CD4-positive, alpha-beta T cell treated with Interleukin-4 for 1 hour (primary cell): ENCODE measurements at places on chromosomes 5 and 9.

DNA sequence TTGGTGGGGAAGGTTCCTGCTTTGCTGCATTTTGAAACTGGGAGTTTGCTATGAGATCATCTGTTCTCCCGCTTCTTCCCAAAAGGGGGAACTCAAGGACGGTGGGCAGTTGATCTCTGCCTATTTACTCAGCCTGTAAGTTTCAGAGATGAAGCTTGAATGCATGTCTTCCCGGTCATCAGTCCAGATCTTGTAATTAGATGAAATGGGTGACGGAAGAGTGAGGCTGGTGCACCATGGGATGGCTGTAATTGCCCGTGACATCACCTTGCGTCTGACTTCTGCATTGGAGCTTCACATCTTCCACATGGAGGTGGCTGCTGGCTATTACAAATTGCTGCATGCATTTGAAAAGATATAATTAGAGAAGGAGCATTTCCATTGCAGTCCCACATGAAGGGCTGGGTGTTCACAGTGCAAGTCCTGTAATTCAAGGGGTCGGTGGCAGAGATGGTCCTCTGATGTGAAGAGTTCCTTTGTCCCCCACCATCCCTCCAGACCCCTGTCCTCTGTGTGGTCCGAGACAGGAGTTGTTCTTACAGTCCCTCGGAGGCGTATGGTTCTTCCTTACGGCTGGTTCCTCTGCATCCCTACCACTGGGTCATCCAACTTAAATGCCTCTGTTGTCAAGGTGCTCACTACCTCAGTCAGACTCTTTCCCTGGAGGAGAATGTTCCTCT lies 72.9 kb downstream of the ZNF618 start:
- DNase-seq, result no peak

GRCh38 chr5:119948162-119948561 lies 318.8 kb downstream of the FAM170A start:
- DNase-seq, result no peak

DNA sequence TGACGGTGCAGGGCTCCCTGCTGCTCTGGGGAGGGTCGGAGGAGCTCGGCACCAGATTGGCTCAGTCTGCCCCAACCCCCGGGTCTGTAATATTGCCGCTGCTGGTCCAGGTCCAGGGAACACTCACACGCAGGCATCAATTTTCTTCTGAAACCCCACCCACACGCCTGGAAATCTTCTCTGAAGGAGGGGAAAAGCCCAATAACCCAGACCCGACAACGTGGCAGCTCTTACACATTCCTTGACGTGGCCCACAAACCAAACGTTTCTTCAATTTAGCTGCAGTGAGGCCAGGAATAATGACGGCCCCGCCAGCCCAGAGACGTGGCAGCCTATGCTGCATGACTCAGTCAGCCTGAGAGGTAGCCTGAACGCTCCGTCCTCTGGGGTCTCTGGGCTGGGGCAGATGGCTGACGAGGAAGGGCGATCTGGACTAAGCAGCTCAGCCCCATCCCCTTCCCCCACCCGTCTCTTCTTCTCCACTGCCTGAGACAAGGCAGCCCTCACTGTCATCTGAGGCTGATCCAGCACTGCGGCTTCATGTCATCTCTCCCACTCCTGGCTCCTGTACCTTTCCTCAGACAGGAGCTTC lies 9.9 kb upstream of the SPARC start:
- DNase-seq, result no peak

- DNase-seq, result no peak
Measured at GRCh38 chr9:131610231-131610761, 65.0 kb downstream of the PRRT1B start.

DNA sequence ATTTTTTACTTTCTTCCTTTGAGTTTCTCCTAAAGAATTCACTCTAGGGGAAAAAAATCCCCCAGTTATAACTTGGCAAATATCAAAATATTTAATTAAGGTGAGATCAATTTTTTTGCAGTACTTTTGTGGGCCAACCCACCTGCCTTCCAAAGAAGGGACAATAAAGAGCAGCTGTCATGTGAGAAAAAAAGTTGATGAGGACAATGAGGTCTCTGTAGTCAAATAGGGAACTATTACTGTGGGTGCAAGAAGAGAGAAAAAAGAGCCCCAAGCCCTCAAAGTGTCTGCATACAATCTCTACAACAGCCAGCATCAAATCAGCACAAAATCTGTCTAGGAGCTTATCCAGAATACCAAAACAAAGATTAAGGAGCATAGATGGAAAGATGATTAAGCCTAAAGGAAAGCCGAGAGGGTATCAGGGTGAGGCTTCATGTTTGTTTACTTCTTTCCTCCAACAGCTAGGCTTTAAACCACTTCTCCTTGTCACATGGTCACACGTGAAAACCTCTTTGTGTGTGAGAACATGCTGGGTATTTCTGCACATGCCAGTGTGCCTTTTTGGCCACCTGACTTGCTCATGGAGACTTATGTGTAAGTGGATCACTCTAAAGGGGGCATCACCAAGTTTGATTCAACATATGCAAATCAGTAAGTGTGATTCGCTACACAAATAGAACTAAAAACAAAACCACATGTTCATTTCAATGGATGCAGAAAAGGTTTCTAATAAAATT lies 19.2 kb upstream of the FYB1 start:
- DNase-seq, result no peak

DNA sequence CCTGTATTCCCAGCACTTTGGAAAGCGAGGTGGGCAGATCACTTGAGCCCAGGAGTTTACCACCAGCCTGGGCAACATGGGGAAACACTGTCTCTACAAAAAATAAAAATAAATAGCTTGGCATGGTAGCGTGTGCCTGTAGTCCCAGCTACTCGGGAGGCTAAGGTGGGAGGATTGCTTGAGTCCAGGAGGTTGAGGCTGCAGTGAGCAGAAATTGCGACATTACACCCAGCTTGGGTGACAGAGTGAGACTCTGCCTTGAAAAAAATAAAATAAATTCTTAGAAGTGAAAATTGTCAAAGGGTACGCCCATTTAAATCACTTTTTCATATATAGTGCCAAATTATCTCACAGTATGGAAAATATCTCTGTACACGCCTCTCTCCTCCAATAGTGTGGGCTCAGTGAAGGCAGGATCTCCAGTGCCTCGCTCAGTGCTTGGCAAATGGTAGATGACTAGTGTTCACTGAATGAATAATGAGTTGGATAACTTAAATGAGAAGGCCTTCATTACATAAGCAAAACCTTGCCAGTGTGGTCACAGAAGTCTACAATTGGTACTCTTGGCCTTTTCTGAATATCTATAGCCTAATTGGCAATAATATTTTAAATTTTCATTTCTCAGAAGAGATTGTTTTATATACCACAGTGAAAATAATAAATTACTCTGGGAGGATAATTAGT lies 9.4 kb upstream of the CCL28 start:
- no peak for DNase-seq

DNA sequence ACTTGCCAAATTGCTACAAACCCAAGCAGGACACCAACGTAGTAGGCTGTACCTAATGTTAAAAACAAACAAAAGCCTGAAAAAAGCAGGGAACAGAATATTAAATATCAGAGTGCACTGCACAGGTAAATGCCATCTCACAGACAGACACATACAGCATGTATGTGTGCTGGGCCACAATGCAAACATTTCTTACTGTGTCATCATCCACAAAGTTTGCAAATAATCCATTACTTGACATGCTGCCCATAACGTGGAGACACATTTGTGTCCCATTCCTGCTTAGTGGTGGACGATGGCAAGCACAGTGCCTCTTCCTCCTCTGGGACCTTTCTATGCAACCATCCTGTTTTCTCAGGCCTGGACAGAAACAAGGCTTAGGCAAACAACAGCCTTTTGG lies 44.7 kb downstream of the GOLM1 start:
- no peak for DNase-seq

DNA sequence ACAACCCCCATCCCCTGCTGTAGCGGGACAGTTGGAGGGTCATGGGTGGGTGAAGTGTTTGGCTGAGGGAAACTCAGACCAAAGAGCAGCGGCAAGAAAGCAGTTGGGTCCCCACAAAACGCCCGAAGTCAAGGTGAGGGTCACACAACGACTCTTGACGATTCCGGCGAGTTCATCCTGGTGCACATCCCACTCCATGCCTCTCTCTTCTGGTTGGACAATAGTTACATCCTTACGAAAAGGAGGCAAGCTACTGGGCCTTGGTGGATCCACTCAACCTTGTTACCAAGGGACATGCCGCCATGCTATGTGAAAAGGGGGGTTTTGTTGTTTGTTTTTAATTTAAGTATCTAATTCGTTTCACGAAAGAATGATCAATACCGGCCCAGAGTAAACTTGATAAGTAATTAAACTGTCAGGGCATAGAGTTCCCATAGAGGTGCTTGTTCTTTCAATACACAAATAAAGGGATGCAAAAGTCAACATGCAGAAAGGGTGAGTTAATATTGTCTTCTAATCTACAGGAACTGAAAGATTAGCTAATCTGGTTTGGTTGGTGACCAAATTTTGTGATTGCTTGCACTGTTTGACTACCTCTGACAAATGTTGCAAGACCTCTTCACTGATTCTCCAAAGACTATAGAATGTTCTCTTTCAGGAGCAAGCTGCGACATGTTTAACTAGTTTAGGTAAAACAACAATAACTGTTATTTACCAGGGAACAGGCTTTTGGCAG lies 732 bp upstream of the SMIM15 start:
- DNase-seq, result no peak

DNA sequence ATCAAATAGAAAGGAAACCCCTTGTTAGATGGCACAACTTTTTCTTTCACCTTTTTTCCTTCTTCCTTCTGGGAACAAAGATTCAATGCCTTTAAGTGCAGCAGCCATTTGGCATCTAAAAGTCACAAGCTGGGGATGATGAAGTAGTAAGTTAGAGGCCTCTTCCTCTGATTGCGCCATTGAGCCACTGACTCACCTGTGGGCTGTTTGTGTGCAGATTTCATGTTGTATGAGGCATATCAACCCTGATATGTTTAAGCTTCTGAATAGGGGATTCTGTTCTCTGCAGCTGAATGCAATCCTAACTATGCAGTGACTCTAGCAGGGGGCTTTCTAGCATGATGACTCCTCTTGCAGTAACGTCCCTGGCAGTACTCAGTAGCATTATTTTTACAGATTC lies 599.9 kb downstream of the CSNK1G3 start:
- DNase-seq, result no peak
